Stimulated activated CD8-positive, alpha-beta memory T cell treated with anti-CD3 and anti-CD28 coated beads, Interleukin-15, amount 100 ng/mL, for 1 hour (primary cell): ENCODE measurements at places on chromosomes 13 and 19.

- DNase-seq = no peak
Observed at GRCh38 chr13:44557986-44558385, 18.1 kb downstream of the TSC22D1 start.

GRCh38 chr13:92677571-92677970 is 549.0 kb upstream of the GPC6 start:
- DNase-seq = no peak

- DNase-seq = peak; percentile 58
Observed at GRCh38 chr19:56367829-56368711, 25.3 kb downstream of the ZNF582 start.

GRCh38 chr13:112821340-112822055 is 131.7 kb downstream of the ATP11A start:
- DNase-seq = no peak

GRCh38 chr19:11295665-11296245 is at the start of gene TSPAN16:
TSPAN16 (plus strand) TSS chr19:11296160; CDS start chr19:11296298, 138 bp downstream.
- no peak for DNase-seq

DNA sequence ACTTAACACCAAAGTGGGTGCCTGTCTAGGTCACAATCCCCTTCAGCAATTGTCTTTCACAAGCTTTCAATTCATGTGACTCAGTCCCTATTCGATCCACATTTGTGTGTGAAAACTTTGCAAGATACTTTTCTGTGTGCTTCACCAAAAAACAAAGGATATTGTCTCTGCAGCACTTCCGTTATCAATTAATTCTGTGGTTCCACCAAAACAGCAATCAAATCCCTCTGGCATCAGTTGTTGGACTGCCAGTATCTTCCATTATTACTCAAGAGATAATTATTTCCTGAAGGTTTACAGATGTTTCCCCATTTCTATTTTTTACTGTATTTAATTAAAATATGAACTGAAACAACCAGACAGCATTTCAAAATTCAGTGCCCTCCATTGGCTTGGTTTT is 481.4 kb downstream of the SUCLA2 start:
- no peak for DNase-seq

GRCh38 chr13:51519771-51520216 is 64.5 kb upstream of the WDFY2 start:
- no peak for DNase-seq

- no peak for DNase-seq
Observed at GRCh38 chr13:90640976-90641375, 706.5 kb upstream of the MIR17HG start.

DNA sequence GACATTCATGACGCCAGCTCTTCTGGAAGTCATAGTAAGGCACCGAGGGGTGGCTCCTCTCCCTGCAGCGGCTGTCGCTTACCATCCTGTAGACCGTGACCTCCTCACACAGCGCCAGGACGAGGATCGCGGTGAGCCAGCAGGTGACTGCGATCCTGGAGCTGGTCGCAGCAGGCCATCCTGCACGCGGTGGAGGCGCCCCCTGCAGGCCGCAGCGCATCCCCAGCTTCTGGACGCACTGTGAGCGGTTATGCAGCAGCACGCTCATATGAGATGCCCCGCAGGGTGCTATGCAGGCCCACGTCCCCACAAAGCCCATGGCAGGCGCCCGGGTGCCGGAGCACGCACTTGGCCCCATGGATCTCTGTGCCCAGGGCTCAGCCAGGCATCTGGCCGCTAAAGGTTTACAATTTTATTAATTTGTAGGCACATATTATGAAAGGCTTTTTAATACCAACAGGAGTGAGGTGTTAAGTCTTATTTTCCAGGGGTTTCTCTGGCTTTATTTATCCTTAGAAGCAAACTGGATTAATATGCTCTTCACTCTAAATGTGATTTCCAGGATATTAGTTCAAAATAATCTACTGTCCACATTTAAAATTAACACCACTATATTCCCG is 35.6 kb upstream of the PSPC1 start:
- DNase-seq = no peak

DNA sequence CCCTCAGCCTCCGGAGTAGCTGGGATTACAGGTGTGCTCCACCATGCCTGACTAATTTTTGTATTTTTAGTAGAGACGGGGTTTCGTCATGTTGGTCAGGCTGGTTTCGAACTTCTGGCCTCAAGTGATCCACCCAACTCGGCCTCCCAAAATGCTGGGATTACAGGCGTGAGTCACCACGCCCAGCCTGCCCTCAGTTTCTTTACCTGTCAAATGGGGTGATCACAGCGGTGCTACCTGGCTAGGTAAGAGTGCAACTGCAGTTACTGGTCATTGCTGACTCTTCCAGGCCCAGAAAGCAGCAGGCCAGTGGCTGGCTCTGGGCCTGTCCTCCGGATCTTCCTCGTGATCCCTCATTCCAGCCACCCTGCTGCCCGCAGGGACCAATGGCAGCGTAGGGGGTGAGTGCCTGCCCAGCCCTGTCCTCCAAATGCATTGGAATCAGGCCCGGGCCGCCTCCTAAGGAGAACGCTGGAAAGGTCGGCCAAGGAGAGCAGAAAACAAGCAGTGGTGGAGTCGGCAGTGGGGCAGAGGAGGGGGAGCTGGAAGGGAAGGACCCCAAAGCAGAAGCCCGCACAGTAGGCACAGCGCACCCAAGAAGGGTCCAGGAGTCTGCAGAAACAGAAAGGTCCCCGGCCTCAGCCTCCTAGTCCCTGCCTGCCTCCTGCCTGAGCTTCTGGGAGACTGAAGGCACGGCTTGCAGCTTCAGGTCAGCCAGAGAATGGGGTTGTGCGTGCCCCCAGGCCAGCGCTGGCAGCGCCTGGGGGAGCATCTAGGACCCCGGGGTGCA is 1.8 kb upstream of the SLC27A1 start:
- DNase-seq = no peak

GRCh38 chr13:27091451-27091850 is 80.2 kb downstream of the USP12 start:
- DNase-seq = no peak

DNA sequence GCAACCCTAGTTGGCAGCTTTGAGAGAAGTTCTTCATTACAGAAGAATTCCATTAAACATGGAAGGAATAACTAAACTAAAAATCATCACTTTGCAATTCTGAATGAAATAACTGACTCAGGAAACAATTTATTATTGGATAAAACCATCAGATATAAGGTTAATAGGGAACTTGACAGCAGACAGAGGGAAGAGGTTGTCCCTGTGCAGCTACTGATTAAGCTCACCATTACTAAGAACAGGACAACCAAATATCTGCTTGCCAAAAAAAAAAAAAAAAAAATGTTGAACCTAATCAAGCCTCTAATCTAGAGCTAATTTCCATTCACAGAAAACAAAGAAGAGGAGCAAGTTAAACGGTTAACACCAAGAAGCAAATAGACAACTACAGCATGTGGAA is 12.8 kb downstream of the N4BP2L2 start:
- DNase-seq = no peak

- DNase-seq = no peak
Observed at GRCh38 chr13:99203601-99204579, 3.2 kb downstream of the UBAC2 start.

DNA sequence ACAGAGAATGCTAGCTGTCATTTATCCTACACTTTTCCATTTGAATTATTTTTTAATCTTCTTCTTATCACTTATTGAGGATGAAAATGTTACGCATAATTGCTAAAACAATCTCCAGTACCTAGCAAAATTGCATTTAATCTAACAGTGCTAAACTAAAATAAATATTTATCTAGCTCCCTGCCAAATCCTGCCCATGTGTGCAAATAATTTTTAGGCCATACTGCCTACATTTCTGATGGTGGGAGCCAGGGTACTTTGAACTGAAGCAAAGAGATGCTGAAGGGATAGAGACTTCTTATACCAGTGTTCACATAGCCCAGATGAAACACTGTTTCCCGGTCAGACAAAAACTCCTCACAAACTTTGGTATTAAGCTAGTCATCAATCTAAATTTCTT is 1268.7 kb upstream of the PCDH20 start:
- no peak for DNase-seq

DNA sequence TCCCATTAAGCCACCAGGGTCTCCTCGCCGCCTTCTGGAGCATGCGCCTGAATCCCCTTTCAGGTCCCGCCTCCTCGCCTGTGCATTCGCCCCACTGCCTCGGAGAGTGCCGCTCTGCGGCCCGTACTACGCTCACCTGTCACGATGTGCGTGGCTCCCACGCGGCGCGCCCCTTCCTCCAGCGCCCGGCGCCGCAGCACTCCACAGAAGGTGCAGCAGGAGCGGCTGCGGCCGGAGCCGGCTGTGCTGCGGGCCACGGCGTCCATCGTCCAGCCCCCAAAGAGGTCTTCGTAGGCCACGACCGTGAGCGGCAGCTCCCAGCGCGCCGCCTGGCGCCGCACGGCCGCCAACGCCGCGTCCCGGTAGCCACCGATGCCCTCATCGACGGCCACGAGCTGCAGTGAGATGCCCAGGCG is 4.3 kb downstream of the CTU1 start:
- DNase-seq = no peak

GRCh38 chr13:39641645-39642044 is 13.8 kb upstream of the COG6 start:
- no peak for DNase-seq

GRCh38 chr13:99747403-99747710 is 224.2 kb downstream of the ZIC5 start:
- DNase-seq = no peak

GRCh38 chr13:106390367-106390766 is 145.1 kb downstream of the EFNB2 start:
- no peak for DNase-seq

GRCh38 chr13:51624695-51625345 is 40.6 kb downstream of the WDFY2 start:
- DNase-seq = no peak

DNA sequence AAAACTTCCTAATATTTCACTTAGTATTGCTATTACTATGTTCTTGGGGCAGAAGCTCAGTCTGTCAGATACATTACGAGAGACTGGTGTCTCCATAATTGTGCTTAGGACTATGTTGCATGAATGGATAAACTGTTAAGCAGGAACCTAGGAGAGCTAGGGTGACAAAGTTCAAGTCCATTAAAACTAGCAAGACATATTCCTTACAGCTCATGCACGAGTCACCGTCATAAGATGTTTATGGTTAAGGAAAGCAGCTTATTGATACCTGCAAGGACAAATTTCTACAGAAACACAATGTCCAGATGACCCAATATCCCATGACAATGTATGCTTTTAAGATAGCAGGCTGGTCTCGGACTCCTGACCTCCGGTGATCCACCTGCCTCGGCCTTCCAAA is 5.7 kb upstream of the ZNF813 start:
- no peak for DNase-seq

GRCh38 chr19:30388327-30388726 is 16.1 kb downstream of the ZNF536 start:
- no peak for DNase-seq

- DNase-seq = no peak
Observed at GRCh38 chr19:9139609-9140158, 513 bp upstream of the ZNF317 start.

GRCh38 chr13:51538591-51539179 is 45.6 kb upstream of the WDFY2 start:
- no peak for DNase-seq

DNA sequence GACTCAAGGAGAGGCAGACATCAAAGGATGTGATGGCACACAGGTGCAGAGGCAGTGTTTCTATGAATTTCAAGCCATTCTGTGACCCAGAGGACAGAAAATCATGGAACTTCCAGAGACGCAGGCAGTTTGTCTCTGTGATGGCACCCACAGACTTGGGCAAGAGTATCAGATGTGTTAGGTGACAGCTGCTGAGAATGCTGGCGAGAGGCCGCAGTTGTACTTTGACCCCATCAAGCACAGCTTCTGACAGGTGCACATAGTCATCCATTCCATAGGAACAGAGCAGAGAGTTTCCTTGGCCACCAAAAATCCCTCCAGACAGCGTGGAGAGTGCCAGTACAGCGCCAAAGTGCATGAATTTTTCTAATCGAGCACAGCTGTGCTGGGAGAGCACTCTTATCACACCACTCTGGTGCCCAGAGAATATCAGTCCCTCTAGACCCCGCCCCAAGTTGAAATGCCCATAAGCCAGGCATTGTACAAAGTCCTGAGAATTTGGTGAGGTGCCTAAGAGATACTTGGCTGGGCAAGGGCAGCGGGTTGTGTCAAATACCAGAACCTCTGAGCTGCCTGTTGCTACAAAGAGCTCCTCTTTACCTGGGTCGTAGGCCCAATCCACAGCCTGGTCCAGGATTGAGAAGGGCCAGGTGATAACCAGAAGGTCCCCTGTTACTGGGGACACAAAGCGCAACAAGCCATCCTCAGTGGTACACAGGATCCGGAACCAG is 12.4 kb downstream of the WDR87 start:
- DNase-seq = no peak

DNA sequence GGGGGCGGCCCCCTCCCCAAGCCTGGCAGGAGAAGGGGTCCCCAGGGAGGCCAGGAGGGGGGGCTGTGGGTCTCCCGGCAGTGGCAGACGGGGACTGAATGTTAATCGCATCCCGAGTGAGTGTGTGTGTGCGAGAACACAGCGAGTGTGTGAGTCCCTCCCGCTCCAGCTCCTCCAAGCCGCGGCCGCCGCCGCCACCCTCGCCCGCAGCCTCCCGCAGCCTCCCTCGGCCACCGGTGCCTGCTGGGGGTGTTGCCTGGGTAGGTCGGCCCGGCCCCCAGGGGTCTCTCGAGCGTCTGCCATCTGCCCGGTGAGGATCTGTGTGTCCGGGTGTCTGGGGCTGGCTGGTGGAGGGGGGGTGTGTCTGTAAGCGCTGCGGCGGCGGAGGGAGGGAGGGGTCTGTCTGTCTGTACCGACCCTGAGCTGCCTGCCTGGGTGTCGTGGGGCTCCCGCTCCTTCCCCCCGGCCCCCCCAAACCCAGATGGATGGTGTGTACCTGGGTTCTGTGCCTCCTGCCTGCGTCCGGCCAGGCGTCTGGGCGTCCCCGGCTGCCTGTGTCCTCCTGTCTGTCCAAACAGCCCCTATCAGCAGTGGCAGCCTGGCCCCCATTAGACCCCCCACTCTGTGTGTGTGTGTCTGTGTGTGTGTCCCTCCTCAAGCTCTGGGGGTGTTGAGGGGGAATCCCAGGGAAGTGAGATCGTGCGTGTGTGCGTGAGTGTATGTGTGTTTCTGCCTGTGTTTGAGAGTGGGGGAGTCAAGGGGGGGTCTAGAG is at the start of gene GRIN2D:
Gene GRIN2D (plus strand): TSS at position 110 of the 772 bp plus-strand sequence. CDS start 4,725 bp downstream, outside the sequence.
- DNase-seq = no peak

- no peak for DNase-seq
Observed at GRCh38 chr13:113997845-113998751, 24.2 kb upstream of the C13orf46 start.

- DNase-seq = no peak
Observed at GRCh38 chr19:307793-308420, 16.7 kb upstream of the PLPP2 start.

DNA sequence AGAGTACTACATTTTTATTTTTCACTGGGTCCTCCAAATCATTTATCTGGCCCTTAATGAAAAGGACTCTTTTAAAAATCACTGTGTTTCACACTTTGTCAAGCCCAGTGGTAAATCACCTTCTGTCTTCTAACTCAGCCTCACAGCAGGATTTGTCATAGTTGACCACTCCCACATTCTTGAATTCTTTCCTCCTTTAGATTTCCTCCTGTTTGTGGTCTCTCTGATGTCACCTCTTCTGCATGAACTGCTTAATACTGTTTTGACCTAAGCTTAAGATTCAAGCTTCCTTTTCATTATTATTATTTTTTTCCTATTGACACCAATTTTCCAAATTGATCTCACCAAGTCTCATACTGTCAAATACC is 899.8 kb upstream of the MIR17HG start:
- DNase-seq = no peak
